IPS-NIHi11 (cell line): ENCODE measurements at places on chromosomes 13 and 19.

DNA sequence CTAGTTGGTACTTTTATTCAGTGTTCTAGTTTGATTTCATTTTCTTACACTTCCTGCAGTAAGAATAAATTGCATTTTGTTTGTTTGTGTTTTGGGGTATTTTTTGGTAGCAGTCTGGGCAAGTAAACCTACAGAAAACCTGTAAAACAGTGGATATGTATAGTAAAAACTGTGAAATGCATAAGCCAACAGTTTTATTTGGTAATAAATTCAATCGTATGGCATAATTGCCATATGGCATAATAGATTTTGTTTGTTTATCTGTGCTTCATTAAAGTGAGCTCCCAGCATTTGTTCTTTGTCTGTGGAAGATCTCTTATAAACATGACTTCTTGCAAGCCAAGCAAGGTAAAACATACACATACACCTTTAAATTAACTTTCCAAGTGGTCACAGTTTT, 111.9 kb downstream of the PCDH9 start:
- no peak for DNase-seq

GRCh38 chr13:100363285-100363711, 225.3 kb downstream of the GGACT start:
- DNase-seq: no peak

DNA sequence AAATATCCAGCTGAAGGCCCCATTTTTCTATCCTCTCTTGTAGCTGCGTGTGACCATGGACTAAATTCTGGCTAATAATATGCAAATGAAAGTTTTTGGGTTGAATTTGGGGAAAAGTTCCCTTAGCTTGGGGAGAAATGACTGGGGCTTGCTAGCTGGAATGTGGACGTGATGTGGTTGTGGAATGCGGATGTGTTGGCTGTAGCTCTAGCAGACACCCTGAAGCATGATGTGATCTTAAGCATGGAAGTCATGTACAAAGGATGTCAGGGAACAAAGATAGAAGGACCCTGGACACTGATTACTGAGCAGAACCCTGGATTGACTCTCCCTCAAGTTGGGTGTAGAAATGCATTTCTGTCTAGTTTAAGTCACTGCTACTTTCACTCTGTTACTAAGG, 25.4 kb upstream of the SCEL start:
- no peak for DNase-seq

GRCh38 chr13:27979001-27979643, 9.4 kb downstream of the URAD start:
- DNase-seq: no peak

- DNase-seq: no peak
These were observed 18.2 kb downstream of the ZNF121 start for GRCh38 chr19:9565900-9566705.

- no peak for DNase-seq
These were observed 70.1 kb downstream of the TDRD3 start for GRCh38 chr13:60467098-60467497.
